ENCODE measurements at places on chromosomes 12 and 14.

DNA sequence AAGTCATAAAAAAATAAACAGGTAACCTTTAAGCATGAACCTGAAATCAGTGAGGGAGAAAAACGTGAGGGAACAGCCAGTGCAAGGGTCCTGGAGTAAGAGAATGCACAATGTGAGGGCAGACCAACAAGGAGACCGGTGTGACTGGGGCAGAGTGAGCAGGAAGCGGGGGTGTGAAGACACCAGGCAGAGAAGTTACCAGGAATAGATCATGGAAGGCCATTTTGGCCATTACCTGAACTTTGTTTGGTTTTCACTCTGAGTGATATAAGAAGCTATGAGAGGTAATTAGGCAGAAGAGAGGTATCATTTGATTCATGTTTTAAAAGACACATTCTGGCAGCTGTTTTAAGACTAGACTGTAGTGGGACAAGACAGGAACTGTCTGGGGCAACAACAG, 15.0 kb downstream of the PAH start:
- DNase-seq = no peak

GRCh38 chr12:121284551-121285390, 11.7 kb downstream of the CAMKK2 start:
- DNase-seq = no peak

DNA sequence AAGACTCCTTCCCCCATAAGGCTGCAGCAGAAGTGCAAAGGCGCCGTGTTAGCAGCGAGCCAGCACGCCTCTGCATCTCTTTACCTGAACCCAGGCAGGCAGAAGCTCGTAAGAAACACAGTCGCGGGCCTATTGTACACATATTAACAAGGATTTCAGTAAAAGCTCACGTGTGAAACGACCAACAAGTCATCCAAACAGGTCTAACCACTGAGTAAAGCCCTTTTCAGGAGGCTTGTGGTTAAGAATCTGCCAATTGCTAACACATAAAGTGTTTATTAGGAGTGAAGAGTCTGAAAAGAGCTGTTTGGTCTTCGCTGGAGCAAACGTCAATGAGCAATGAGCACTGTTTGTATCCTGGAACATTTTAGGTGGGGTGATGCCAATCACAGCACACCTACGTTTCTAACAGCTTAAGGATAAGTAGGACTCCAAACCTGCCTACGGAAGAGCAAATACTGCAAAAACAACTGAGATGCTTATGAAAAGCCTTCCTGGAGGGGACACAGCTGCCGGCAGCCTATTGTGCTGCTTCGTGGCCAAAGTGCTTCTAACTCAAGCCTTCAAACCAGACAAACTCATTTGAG, 43.1 kb downstream of the PRKAB1 start:
- DNase-seq = no peak

DNA sequence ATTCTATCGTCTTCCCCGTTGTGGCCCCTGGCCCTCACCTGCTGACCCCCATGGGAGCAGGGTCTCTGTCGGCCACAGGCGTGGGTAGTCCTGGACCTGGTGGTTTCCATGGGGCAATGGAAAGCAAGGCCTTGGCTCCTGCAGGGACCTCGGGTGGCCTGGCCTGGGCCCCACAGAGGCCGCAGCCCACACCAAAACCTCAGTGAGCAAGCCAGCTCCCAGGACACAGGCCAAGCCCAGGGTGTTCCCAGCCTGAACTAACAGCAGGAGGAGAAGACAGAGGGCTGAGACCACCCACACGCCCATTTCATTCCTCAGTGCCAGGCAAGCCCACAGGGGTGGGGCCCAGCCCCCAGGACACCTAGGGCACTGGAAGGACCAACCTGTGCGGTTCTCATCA, 16.9 kb downstream of the ABCB9 start:
- no peak for DNase-seq

DNA sequence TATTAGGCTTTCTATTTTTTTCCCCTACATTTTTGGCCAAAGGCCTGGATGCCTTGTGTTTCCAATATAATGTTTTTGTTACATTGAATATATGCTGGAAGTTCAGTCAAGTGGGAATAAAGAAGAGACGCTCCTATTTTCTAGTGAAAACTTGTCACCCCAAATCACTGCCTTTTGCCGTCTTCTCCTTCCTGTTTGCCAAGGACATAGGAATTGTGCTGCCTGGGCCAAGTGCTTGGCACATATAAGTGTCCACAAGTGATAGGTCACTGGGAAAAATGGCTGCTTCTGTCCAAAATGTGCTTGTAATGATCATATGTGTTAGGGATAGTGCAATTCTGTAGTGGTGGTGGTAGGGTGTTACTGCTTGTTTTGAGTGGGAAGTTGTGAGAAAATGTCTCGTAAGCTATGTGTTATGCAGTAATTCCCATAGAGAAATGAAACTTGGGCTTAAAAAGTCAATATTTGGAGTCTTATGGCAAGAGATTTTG, 11.6 kb upstream of the KCNJ8 start:
- no peak for DNase-seq

DNA sequence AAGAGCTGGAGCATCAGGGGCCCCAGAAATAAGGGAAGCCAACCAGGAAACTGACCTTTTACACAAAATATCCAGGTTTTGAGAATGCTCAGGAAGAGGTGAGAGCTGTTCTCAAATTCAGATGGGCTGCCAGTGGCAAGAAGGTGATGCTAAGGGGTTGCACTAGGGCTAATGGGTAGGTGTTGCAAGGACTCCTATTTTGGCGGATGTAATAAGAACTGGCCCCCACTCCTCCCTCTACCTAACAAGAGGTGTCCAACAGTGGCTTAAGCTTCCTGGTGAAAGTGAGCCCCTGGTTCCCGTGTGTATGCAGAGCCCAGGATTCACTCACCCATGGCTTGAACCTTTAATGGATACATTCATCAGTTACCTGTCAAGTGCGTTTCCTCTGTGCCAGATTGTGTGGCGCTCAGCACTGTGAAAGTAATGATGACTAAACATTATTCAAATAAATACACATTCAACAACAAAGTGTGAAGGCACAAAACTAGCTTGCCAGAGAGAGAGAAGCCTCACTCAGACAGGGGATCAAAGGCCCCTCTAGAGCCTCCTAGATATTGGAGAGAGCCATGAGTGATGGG, 705 bp upstream of the CHGA start:
- no peak for DNase-seq

GRCh38 chr12:49832836-49833421, 4.7 kb upstream of the NCKAP5L start:
- DNase-seq = no peak

DNA sequence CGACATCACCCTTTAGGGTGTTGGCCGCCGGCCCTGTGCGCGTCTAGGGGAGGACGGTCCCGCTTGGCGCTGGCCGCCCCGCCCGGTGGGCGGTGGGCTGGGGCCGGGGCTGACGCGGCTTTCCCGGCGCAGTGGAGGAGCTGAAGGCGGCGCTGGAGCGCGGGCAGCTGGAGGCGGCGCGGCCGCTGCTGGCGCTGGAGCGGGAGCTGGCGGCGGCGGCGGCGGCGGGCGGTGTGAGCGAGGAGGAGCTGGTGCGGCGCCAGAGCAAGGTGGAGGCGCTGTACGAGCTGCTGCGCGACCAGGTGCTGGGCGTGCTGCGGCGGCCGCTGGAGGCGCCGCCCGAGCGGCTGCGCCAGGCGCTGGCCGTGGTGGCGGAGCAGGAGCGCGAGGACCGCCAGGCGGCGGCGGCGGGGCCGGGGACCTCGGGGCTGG, 3.6 kb downstream of the TNFAIP2 start:
- no peak for DNase-seq

- DNase-seq = no peak
Measured at GRCh38 chr12:11209113-11209512, 22.4 kb upstream of the TAS2R42 start.

- DNase-seq = no peak
Measured at GRCh38 chr12:68157380-68157779, 2.2 kb downstream of the IFNG start.

DNA sequence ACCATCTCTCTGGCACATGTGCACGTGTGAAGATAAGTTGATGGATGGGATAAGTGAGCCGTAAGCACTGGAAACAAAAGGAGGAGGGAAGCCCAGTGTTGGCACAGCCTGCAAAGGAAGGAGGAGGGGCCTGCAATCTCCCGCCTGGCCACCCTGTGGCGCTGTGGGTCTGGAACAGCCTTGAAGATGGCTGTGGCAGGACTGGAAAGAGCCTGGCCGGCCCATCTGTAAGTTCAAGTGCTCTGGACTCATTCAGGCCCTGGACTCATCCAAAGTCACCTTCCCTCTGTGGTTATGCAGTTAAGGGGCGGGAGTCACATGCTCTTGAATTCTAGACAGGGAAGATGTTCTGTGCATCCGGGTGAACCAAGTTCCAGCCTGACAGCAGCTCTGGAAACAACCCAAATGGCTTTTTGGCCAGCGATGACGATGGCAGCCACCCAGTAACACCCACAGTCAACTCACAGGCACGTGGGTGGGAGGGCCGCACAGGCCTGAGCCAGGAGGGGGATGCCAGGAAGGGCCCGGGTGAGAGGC, 50.4 kb downstream of the CHGA start:
- DNase-seq = no peak

- no peak for DNase-seq
Measured at GRCh38 chr14:64654901-64655300, 49.3 kb upstream of the PLEKHG3 start.

GRCh38 chr14:51719955-51720354, 68.2 kb downstream of the FRMD6 start:
- no peak for DNase-seq

DNA sequence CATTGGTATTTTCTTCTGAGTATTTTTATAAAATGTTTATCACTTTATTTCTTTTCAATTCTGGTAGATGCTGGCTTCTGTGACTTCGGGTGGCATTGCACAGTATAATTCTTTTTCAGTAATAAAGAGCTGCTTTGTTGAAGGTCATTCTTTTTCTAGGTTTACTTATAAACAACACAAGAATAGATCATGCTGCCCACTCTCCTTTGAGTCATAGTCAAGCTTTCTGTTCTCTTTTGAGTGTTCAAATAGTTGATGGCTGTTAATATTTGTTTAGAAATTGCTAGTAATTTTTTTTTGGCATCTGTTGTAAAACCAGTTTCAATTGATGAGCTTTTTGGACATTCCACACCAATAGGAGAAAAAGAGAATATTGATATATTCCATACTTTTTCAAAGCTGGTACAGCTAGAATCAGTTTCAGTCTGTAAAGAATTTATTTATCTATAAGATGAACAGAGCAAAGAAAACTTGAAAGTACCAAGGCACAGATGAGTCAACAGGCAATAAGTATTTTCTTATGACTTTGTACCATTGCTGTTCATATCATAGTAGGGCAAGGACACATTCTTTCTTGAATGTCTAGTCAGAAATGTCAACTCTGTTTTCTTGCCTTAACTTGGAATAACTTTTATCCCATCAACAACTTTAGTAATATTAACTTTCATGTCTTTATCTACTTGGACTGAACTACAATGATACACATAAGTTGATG, 513.0 kb upstream of the SEL1L start:
- DNase-seq = no peak

DNA sequence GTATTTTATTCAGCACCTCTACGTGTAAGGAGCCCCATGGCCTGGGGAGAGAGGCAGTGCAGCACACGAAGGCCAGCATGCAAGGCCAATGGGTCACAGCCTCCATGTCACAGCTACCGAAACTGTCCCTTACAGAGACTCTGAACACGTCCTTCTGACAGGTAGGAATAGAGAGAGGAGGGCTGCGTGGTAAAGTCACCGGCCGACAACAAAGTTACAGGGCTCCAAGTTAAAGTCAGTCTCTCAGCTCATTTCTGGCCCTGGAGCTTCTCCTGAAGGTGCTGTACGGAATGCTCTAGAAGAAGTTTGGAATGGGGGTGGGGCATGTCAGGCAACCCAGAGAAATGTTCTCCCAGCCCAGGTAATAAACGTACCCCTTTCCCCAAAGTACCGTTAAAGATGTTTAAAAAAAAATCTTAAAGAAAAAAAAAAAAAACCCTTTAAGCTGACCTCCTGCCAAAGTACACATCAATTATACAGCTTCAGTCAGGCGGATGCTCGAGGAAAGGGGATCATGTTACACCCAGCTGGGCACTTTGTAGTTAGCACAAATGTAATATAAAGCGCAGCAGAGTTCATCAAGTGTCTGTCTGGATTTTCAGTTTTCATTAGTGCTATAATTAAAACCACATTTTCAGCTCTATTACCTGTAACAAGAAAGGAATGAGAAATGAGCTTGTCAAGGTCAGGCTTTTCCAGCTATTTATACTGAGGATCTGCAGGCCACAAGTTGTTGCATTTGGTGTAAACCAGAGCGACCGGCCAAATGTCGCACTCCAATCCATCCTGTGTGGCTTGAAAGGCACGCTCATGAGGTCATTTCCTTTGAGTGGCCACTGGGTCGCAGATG, 53.3 kb upstream of the CDKN3 start:
- no peak for DNase-seq

DNA sequence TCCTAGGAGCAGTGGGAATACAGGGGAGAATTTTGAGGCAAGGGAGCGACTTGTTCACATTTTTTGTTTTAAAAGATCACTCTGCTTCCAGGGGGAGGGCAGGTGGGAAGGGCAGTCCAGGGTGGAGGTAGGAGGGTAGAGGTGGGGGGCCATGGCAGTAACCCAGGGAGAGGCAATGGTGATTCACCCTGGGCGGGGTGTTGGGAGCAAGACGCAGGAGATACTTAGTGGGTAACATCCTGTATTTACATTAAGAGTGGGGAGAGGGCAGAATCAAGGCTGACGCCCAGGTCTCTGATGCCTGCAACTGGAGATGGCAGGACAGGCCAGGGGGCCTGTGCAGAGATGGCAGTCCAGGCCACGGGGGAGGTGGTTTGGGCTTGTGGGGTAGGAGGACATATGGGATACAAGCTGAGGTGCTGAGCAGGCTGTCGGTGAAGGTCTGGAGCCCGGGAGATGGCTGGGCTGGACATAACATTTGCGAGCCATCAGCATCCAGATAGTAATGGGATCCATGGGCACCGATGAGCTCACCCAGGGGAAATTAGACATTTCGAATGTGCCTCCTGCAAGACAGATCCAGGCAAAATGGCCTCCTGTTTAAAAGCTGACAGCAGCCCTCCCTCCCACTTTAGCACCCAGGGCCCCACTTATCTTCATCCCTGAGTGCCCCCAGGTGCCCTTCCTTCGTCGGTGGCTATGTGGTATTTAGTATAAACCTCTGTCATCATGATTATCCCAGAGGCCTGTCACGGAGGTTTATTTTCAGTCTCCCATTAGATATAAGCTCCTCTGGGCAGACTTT, 9.3 kb downstream of the EML1 start:
- DNase-seq = no peak

DNA sequence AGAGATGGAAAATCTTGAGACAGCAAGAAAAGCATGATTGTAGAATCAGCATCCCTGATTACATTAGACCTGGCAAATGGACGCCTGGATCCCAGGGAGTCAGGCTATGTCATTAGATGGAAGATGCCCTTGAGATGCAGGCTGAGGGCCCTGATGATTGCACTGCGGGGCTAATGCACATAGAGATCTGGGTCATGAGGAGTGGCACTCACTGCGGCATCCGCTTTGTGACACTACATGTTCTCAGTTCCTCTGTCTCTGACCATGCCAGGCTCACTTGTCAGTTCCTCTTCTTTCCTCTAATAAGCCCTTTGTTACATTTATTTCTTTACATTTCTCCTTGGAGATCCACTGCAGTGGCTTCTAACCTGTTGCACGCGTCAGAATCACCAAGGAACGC, 70.1 kb upstream of the GPATCH2L start:
- no peak for DNase-seq

- no peak for DNase-seq
Measured at GRCh38 chr12:88538697-88539096, 41.6 kb downstream of the KITLG start.

Data from naive thymus-derived CD8-positive, alpha-beta T cell (primary cell).